Activated T-helper 2 cell treated with anti-CD3 and anti-CD28 coated beads, Interferon-gamma antibody, Interleukin-2, Interleukin-4, amounts not matched to agents 10 μg/mL and 5 μg/mL and 100 μg/mL, durations not matched to agents 14 hours and 24 hours and 36 hours (primary cell): ENCODE measurements at places on chromosomes 12 and 14.

DNA sequence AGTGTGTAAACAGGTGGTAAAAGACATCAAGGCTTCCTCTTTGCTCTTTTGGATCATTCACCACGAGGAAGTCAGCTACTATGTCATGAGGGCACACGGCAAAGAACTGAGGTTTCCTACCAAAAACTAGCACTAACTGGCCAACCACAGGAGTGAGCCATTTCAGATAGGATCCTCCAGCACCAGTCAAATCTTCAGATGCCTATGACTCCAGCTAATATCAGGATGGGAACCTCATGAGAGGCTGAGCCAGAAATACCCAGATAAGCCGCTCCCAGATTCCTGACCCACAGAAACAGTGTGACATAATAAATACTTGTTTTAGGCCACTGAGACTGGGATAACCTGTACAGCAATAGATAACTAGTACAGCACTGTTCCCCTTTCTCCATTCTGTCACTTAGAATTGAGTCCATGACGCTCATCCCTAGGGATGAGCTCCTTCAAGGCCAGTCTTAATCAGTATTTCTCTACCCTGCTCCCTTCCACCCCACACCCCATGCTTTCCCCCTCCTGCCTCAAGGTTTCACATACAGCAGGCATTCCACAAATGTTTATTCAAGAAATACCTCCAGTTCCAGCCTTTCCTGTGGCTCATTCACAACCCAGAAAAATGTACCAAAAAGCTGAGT is 68.4 kb downstream of the PPM1H start:
- DNase-seq = no peak

DNA sequence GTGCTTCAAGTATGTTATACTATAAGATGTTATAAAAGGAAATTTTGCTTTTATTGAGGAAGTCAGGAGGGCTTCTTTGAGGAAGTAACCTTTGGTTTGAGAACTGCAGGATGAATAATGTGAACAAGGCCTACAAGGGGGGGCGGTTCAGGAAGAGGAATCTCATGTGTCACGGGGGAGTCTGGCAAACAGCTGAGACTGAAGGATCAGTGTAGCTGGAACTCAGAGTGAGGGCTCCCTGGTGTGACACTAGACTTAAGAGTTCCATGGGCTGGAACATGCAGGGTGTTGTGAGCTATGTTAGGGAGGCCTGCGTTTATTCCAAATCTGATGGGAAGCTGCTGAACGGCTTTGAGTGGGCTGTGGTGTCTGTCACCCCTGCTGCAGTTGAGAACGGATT is 62.3 kb downstream of the UNC79 start:
- DNase-seq = no peak

- no peak for DNase-seq
These were observed 77.7 kb downstream of the PTPN11 start for GRCh38 chr12:112496496-112496895.

DNA sequence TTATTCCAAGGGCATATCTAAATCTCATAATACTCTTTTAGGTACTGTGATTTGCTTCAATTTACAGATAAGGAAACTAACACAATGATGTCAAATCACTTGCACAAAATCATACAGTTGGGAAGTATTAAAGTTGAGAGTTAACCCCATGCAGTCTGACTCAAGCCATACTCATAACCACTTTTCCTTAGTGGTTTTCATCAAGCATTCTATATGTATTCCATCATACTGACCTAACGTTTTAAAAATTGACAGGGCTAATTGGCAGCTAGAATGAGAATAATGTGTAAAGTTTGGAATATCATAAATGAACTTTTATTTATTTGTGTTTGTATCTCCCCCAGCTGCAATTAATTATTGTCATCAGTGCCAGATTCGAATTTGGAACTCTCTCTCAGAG is 20.9 kb downstream of the PUS7L start:
- DNase-seq = no peak

DNA sequence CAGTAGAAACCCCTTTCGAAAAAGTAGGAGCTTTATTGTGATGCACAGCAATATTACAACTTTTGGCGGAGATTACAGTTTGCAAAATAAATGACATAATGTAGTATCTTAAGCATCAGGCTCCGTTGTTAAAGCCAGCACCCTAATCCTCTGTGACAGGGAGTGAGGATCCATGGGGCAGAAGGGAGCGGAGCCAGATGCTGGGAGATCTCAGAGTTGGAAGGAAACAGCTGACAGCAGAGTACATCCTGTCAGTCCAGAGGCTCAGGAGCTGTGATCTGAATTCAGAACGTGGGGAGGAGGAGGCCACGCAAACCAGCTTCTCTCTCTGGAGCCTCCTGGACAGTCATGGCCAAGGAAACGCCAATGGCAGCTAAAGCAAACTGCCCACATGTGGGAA is 55.7 kb downstream of the TMTC1 start:
- no peak for DNase-seq
